ENCODE measurements at places on chromosomes 2 and 18. TPM values are rescaled to one million over a fixed set of nuclear protein-coding genes. Genes with fewer than 3 reads are reported as not detected.

DNA sequence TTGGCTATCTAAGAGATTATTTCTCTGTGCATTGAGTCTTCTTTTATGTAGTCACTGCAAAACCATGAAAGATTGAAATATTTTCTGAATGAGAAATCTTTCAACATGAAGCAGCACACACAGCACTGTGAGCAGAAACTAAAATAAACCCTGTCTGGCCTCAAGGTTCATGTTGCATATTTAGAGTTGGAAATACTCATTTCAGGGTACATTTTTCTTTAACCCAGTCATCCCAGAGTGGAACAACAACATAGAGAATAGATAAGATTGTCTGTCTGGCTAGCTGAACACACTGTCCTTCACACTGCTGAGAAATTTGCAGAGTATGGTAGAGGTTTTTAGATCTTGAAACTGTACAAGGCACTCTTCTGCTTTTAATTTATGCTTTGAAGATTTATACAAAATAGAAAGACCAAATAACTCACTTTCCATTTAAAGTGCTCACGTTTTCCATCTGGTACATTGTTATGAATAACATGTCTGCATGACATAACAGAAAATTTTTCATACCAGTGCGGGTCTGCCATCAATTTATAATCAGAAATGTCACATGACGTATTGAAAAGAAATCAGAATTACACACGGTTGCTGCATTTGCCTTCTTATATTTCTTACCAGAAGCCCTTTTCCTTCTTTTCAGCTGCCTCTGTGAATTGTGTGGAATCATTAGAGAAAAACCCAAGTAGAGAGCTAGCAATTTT, 25.0 kb upstream of the FN1 start:
- no peak for DNase-seq

Gene FHOD3
- not detected for total RNA-seq

Gene ERCC3
- total RNA-seq, result 58.1 TPM

- DNase-seq, result no peak
These were observed 58.2 kb downstream of the PMAIP1 start for GRCh38 chr18:59957957-59958356.

GRCh38 chr2:109193807-109194619, 65.0 kb downstream of the SH3RF3 start:
- DNase-seq, result no peak

Gene OR6B2
- total RNA-seq, result not detected

Gene RPRM
- total RNA-seq, result not detected

- DNase-seq, result no peak
These were observed 74.4 kb downstream of the SOX11 start for GRCh38 chr2:5766561-5766960.

- DNase-seq, result no peak
These were observed 35.3 kb downstream of the NHEJ1 start for GRCh38 chr2:219125225-219125885.

DNA sequence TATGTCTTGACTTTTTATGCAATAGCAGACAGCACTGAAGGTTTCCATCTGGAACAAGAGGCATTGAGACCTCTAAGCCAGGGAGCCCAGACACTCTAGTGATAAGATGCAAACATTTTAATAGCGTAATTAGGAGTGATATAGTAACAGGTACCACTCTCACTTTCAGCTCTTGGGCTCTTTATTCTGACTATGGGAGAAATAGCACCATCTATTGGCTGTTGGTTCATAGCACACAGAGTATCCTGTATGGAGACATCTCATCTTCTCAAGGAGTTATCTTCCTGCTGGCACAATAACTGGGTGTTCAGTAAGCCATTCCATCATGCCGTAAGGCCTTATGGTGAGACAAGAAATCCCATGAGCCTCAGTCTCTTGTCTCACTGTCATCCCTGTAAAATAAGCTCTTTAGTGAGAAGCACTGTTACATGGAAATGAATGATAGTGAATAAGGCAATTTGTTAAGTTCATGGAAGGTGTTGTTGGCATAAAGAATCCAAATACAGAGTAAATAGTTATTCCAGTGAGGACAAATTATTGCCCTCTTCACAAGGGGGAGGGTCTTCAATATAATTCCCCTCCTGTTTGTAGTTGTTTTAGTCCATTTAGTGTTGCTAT, 48.3 kb downstream of the THUMPD2 start:
- DNase-seq, result no peak

Gene CCDC102B
- 1.1 TPM for total RNA-seq

GRCh38 chr2:106552921-106553320, 65.8 kb downstream of the CD8B2 start:
- DNase-seq, result no peak

- DNase-seq, result no peak
These were observed 11.2 kb downstream of the ZNF385B start for GRCh38 chr2:179850188-179850587.

DNA sequence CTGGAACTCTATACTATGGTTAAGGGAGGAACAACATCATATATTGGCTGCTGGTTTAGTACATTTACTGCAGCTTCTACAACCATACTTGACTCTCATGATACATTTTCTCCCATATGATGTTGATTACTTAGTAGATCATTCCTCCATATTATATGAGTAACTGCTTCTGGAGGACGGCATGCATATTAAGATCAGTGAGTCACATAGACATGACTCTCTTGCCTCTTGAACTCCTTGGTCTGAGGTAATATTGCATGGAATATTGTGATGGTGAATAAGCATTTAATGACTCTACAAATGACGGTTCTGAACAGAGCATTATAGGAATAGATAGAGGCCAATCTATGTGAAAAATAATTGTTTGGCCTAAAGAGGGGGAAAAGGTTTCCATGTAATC, 418.8 kb upstream of the SPHKAP start:
- no peak for DNase-seq

- DNase-seq, result no peak
These were observed 98.5 kb downstream of the ATAD2B start for GRCh38 chr2:23828256-23828980.

- no peak for DNase-seq
These were observed 497.4 kb downstream of the CMPK2 start for GRCh38 chr2:6368281-6368680.

DNA sequence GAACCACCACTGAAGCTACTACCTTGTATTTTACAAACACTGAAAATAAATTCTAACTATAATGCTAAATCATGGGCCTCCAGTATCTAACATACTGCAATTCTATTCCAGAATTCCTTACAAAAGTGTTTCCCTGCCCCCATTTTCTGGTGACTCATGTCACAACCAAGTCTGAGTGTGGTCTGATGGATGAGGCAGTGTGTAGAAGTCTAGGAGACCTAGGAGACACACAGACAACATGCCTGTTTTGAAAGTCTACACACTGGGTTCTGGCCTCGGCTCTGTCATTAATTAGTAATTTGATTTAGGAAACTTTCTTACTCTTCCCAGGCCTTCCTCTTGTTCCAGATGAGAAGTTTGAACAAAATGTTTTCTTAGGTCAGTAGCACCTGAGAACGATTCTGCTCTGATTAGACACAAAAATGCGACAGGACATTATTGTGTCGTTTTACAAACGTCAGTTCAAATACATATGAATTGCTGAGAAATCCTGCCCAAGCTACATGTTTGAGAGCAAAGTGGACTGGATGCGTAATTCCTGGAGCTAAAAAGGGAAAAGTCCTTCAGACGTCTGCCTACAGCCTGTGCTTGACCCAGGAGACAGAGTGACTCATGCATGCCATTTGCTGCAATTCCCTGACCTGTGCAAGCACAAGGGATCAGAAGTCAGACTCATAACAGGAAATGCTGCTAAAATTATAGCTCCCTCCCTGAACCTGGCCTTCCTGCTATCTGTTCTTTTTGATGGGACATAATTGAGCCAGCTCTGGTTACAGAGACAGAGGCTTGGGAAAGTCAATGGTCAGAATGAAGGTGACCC, 494.4 kb downstream of the SOX11 start:
- no peak for DNase-seq

Gene CHRND
- not detected for total RNA-seq

GRCh38 chr18:61772293-61772848, 120.4 kb downstream of the RNF152 start:
- DNase-seq, result no peak

GRCh38 chr2:119860924-119861323, 101.2 kb downstream of the PTPN4 start:
- no peak for DNase-seq

Gene MAPK4
- total RNA-seq, result not detected

- no peak for DNase-seq
These were observed 96.7 kb downstream of the UBR3 start for GRCh38 chr2:169923977-169924376.

DNA sequence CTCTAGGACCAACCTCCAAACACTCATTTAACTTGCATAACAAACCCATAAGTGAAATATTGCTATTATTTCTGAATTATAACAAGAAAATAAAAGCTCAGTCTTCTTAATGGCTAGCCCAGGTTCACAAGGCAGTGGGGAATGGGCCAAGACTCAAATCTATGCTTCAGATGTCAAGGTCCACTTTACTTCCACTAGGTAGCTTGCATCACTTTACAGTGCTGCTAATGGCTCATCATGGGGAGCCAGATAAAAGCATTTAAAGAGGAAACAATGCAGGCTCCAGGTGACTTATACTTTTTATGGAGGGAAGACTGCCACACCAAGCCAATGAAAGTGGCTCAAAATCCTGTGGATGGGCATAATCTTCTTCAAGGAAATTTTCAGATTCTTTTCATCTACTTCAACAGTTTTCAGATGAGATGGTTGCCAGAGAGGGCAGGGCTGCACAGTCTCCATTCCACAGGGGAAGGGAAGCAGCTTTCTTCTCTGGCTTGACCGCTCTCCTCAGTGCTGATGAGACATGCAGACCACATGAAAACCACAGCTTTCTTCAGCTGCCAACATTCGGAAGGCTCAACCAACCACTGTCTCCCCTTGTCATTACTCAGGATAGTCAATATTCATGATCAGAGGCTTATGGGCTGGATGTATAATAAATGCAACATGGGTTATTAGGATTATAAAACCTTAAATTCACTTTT, 361.9 kb upstream of the MEX3C start:
- DNase-seq, result no peak

DNA sequence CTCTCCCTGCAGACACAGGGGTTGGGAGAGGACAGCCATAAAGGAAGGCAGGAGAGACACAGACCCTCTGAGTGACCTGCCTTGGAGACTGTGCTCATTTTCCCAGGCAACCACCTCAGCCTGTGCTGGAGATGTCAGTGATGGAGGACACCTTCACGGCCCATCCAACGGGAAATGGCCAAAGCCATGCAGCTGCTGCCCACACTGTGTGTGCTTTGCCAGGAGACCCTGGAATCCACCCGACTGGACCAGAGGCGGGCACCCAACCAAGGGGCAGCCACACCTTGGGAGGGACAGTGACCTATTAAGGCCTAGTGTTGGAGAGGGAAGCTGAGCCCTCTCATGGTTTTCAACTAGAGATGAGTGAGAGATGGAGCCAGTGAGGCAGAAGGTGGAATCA, 192.5 kb downstream of the SMAD2 start:
- no peak for DNase-seq

- DNase-seq, result no peak
These were observed 146.5 kb downstream of the SH3BP4 start for GRCh38 chr2:235098269-235098668.

DNA sequence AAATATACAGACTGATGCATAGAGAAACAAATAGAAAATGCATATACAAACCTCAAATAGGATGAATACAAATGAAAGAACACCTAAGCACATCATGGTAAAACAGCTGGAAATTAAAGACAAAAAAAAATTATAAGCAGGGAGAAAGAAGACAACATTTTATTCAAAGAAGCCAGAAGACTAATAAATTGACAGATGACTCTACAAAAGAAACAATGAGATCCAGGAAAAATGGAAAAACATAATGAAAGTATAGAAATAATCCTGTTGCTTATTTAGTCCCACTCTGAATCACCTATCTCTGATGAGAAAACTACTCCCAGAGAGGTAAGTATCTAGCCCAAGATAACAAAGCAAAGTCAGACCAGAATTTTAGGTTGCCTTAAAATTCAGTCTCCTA, 143.4 kb downstream of the RBM43 start:
- no peak for DNase-seq

DNA sequence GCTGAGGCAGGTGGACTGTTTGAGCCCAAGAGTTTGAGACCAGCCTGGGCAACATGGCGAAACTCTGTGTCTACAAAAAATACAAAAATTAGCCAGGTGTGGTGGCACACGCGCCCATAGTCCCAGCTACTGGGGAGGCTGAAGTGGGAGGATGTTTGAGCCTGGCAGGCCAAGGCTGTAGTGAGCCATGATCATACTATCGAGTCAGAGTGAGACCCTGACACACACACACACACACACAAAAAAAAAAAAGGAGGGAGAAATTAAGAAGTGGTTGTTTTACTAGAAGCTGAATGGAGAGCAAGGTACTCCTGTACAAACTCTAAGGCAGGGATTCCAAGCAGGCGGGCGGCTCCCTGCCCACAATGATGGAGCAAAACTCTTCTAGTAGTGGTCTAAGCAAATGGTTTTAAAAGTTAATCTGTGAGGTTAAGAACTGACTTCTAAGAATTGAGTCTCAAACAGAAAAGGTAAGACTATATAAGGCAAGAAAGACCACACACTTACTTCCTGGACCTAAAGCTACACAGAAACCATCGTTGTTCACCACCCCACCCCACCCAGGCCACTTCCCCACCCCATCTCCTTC, 2.6 kb downstream of the ANKRD44 start:
- DNase-seq, result no peak

GRCh38 chr2:102289129-102289528, 22.2 kb upstream of the IL1RL1 start:
- no peak for DNase-seq

- DNase-seq, result no peak
These were observed 232.9 kb upstream of the CDH2 start for GRCh38 chr18:28409811-28410210.

DNA sequence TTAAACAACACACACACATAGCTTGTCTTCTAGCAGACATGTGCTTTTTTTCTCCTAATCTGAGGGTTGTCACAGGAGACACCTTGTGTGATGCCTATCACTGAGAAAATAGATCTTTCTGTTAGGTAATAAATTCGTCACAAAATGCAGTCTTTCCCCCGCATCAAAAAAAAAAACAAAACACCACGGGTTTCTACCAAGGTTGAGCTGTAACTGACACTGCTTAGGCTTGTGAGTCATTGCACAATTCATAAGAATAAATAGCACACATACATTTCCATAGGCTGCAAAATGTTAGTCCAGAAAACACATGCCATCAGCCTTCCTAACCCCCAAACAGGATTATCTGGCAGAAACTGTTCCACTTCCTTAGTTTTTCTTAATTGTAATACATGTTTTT, 6.5 kb downstream of the TMEM163 start:
- no peak for DNase-seq

- DNase-seq, result peak; percentile 31
These were observed 73.9 kb downstream of the MAP4K4 start for GRCh38 chr2:101771227-101771902.

GRCh38 chr2:236293241-236293810, 29.1 kb upstream of the ASB18 start:
- no peak for DNase-seq

GRCh38 chr2:44351676-44352075, 9.6 kb downstream of the PREPL start:
- DNase-seq, result no peak

All from CD8-positive, alpha-beta memory T cell (primary cell).